T-helper 1 cell (primary cell): ENCODE measurements at places on chromosomes 1 and 21.

GRCh38 chr1:181739214-181739613 is 255.9 kb downstream of the CACNA1E start:
- no peak for DNase-seq

GRCh38 chr1:53134961-53135734 is 7.3 kb downstream of the SLC1A7 start:
- no peak for DNase-seq

DNA sequence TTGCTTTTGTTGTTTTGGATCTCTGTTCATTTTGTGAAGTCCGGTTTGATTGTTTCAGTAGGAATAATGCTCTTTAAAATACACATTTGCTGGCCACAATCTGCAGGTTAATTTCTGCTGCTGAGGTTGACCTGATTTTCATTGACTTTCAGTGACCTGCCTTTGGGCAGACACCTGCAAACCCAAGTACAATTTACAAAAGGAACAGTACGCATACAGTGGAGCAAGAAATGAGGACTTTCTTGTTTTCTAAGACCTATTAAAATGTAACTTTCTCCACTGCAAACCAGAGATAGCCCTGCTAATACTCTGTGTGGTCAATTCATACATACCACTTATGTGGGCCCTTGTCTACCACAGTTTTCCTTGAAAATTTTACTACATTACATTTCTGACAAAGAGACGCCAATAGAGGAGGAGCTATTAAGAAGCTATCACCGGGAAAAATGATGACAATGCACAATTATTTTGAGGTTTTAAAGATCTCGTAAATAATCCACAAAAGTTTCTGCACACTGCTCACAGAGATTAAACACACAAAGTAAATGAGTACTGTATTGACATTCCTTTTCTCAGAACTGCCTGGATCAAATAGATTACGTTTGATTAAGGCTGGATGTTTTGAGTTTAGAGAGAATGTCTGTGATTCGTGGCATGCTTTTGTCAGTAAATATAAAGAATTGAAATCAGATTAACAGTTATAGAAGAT is 141.9 kb downstream of the SDCCAG8 start:
- no peak for DNase-seq

DNA sequence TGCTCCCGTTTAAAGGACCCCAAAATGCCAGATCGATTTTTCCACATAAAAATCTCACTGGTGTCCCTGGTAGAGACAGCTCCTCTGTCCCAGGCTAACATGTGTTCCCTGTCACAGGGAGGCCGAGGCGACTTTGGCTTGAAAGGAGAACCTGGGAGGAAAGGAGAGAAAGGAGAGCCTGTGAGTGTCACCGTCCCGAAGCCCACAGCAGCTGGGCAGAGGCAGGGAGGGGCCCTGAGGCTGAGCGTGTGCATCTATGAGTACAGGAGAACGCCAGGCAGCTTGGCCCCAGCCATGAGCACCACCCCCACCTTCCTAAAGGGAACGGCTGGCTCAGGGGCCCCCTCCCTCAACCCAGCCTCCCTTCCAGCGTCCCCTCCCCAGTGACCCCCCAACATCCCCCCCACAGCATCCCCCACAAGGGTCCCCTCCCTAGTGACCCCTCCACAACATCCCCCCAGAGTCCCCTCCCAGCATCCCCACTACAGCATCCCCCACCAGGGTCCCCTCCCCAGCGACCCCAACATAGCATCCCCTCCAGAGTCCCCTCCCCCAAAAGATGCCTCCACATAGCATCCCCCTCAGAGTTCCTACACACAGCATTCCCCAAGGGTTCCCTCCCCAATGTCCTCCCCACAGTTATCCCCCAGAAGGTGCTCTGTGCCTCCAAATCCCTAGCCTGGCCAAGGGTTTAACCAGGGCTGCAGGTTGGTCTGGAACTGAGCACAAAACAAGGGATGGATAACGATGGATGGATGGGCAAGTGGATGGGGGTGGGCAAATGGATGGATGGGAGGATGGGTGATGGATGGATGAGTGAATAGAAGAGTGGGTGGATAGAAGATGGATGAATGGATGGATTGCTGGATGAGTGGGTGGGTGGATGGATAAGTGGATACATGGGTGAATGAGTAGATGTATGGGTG is 25.1 kb downstream of the COL6A2 start:
- DNase-seq: no peak
